ENCODE measurements at places on chromosomes 1 and 21.

DNA sequence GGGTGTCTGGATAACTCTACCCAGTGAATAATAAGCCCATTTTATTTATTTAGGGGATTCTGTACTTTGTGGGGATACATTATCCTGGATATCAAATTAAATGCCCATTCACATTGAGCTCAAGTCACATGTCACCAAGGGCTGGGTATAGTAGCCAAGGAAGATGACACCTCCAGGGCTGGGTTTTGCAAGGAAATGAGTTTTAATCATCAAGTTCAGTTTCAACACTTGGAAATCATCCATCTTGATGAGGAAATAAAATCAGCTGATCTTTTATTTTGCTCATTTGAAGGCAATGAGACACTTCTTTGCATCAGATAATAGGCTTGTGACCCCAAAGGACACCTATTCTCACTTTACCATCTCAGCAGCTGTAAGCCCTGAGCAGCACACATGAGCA lies 80.0 kb upstream of the TNR start:
- DNase-seq: no peak

DNA sequence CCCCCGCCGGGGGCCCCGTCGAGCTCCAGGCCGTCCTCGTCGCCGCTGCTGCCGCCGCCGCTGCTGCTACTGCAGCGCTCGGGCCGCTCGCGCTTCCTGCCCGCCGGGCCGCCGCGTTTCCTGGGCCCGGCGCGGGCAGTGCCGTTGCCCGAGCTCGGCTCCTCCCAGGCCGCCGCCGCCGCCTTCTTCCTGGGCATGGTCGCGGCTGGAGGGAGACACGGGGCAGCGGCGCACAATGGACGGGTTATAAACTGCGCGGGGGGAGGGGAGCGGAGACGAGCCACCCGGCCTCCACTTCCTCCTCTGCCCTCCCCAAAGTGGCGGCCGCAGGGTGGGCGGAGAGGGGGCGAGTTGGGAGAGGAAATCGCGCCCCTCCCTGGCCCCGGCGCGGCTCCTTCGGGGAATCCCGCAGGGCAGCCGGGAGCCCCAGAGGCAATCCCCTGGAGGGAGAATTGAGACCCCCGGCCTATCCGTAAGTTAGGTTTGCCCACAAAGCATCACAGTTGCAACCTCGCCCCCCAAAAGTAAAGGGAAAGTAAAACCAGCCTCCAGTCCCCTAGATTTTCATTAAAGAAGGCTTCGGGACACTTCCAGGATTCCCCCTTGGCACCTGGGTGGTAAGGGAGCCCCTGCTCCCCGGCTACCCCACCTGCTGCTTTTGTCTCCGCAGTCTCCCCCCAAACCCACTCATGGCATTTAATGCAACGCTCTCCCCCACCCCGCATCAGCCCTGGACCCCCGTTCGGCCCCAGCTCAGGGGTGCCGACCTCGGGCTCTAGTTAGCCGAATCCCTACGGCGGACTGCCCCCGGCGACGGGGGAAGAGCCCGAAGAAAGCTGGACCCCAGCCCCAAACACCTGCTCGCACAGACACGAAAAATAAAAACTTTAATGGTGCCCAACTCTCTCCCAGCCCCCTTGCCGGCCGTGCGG lies 893 bp downstream of the RCC2 start:
- no peak for DNase-seq

DNA sequence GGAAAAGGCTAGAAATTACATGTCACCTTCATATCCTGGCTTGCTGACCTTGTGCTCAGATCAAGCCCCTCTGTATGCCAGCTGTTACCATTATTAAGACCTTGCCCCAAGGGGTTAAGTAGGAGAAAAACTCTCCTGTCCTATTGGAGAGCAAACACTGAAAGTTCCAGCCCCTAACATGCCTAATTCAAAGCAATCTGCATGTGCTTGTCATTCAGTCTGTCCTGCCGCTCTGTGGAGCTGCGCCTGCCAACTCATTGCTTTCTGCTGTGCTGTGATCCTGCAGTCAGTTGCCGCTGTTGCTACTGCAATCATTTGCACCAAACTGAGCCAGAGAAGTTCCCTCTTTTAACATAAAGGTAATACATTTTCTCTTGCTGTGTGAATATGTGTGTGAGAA lies 113.4 kb downstream of the DISP1 start:
- DNase-seq: no peak

GRCh38 chr1:168907786-168908348 lies 178.9 kb upstream of the DPT start:
- no peak for DNase-seq

DNA sequence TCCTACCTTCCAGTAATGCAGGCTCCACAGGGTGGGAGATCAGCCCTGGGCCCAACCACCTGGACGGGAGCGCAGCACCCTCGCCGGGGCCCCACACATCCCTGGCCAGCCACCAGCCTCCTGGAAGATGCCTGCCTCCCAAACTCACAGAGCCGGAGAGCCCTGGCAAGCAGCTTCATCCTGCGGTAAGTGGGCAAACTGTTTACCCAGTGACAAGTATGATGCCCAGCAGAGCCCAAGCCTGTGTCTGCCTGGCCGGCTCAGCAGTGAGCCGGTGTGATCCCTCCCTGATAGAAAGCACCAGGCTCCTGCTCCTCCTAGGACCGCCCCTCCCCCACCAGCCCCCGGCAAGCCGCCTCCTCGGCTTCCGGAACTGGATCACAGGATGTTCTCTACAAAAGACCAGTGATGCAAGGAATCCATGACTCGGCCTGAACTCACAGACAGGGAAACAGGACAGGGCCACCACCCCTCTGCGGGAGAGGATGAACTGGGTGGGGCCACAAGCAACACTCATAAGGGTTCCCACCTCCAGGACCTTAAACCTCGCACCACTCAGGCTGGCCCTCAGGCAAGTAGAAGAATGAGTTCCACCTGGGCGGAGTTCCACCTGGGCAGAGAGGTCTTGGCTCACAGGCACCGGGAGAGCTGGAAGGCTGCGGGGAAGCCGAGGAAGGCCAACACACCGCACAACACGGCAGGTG lies 7.9 kb downstream of the ACOT7 start:
- peak; percentile 97 for DNase-seq

- DNase-seq: no peak
These were observed 309.3 kb downstream of the CAMTA1 start for GRCh38 chr1:7094509-7094908.

GRCh38 chr1:165481820-165482532 lies 37.0 kb upstream of the RXRG start:
- DNase-seq: peak; percentile 88

GRCh38 chr1:228190778-228191177 lies 17.1 kb upstream of the OBSCN start:
- DNase-seq: no peak

GRCh38 chr1:8423269-8423691 lies 105.4 kb downstream of the SLC45A1 start:
- DNase-seq: peak; percentile 42

All from RWPE1 (cell line).